HCT116 (cell line): ENCODE measurements at places on chromosomes 3 and 15. TPM values are rescaled to one million over a fixed set of nuclear protein-coding genes. Genes with fewer than 3 reads are reported as not detected.

Gene SLC22A13
- total RNA-seq = 0.47 TPM

Gene LIPC
- not detected for total RNA-seq

GRCh38 chr15:78923015-78923414 is 21.8 kb downstream of the CTSH start:
- DNase-seq = no peak

GRCh38 chr15:36635681-36636080 is 56.3 kb downstream of the CDIN1 start:
- no peak for DNase-seq

GRCh38 chr15:80673561-80674244 is 21.4 kb upstream of the ABHD17C start:
- no peak for DNase-seq

DNA sequence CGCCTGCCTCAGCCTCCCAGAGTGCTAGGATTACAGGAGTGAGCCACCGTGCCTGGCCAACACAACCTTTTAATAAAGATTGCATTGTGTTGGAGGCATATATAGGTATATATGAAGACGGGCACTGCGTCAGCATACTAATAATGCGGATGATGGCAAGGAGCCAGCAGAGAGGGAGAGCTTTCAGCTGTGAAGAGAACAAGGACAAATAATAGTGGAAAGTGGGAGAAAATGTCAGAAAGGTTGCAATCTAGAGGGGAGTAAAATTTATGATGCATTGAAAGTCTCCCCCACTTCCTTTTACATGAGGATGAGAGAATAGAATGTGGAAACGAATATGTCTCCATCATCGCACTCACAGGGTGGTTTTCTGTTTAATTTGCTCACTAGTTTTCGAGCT is 170.5 kb upstream of the TBL1XR1 start:
- DNase-seq = no peak

DNA sequence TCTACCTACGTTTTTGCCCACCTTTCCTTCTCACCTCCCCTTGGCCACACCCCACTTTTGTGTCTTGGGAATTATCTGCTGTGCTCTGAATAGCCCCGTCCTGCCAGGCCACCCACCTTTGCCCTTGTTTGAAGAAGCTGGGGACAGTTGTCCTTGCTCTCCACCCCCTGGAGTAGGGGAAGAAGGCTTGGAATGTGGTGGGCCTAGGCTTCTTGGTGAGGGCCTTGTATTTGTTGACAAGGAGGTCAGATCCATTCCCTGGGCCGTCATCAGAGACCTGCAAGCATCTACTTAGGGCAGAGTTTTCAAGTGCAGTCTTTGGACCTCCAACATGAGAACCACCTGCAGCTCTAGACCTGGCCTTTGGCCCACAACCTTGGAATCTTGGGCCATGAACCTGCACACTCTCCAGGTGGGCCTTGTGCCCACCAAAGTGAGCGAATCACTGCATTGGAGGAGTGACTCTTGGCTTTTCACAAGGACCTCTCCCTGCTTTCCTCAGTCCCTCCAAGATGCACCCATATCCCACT is 160.6 kb downstream of the APBA2 start:
- no peak for DNase-seq

DNA sequence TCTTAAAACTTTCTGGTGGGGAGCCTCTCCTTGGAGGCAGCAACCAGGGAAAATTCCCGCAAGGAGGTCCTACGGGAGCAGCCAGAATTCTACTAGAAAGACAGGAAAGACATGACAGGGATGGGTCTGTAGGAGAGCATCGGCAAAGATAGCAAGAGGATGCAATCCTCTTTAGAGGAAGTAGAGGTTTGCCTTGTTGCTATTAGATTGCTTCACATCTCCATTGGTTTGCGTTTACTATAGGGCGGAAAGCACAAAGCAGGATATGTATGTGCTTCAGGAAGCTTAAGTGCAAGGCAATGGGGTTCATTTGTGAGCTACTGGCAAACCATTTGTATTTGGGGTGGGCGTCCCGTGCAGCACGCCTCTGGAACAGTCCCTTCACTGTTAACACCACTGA is 193.0 kb downstream of the RORA start:
- DNase-seq = no peak

Gene ZNF620
- 10.2 TPM for total RNA-seq

DNA sequence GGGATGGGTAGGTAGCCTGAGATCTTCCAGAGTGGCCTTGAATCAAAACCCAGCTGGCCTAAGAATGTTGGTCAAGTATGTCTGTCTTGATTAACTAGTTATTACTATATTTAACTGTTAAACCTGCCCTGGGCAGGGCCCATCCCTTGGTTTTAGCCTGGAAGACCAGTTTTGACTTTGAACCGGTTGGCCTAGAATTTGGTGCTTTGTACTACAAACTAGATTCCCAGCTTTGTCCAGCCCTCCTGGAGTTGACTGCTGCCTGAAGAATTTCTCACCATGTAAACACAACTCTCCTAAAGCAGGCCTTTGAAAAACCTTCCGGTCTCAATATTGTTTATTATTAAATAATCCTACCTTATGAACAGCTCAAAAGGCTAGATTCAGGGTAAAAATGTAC is 16.0 kb downstream of the C15orf62 start:
- no peak for DNase-seq

Gene PRR23E
- not detected for total RNA-seq

Gene VIPR1
- 9.6 TPM for total RNA-seq

Gene SAMMSON
- not detected for total RNA-seq

Gene HTR3E
- not detected for total RNA-seq

DNA sequence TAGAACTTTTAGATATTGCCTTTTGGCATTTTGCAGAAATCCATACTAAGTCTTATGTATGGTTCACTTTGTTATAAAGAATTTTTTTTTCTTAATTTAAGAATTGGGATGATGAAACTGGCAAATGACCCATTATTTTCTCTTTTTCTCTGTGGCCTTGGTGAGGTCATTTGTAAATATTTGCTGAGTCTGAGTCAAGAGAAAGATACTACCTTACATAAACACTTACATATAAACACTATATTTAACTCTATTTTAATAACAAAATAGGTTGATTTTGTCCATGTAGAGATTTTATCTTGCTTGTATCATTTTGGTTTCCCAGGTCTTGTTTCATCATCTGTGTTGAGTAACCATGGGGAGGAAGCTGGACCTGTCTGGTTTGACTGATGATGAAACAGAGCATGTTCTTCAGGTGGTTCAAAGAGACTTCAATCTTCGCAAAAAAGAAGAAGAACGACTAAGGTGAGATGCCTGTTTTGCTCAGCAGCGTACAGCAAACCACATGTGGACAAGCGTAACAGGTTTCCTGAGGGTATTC is 91.1 kb downstream of the MYRIP start:
- no peak for DNase-seq

DNA sequence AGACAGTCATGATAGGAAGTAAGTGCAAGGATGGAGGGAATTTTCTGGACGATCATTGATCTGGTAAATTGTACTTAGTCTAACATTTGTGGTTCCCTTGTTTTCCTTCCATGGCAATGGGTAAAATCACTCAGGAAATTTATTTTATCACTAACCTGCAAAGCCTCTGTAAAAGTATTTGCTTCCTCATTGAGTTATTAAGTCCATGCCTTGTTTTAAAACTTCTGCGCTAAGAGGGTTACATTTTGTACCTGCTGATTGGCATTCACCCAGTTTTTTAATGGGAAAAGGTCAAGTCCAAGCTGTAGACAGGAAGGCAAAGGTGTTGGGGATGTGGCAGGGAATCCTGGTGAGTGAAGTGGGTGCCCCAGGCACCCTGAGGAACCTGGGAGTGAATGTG is 146.2 kb upstream of the NR2F2 start:
- DNase-seq = no peak

Gene NANOGP8
- total RNA-seq = not detected

- no peak for DNase-seq
Measured at GRCh38 chr3:5767304-5767703, 579.8 kb downstream of the EDEM1 start.

Gene BNC1
- total RNA-seq = not detected

Gene NAA80
- total RNA-seq = 21.3 TPM

DNA sequence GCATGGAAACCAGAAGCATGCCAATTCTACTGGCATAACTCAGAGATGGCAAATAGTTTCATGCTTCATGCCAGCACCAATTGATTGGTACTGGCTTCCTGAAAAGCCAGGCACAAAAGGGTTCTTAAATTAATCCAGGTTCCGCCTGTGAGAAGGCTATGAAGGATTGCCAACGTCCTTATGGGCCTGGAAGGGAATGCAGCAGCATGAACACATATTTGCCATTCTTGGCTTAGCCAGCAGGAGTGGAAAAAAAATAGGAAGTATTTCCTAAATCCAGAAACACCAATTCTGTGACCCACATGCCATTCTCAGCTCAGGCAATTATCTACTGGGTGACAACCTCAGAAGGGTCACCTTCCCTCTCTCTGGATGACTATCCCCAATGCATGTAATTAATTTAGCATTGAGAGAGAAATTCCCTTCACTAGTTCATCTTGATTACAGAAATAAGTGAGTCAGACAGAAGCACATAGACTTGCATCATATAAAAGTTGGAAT is 36.0 kb downstream of the ADAMTS9 start:
- no peak for DNase-seq

Gene MNS1
- 1.9 TPM for total RNA-seq

DNA sequence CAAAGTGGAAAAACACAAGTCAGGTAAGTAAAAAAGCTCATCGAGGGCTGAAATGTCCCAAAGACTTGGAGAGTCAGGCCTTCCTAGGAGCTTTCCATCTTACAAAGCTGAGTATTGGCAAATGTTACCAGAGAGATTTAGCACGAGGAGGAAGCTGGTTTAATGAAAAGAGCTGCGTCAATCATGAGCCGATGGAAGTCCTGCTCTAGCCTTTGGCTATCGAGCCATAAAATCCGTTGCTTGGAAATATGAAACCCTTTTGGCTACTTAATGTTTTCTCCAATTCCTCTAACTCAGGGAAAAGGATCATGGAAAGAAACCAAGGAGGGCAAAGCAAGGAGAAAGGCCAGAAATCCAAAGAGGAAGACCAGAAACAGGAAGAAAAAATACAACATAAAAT is 1074.6 kb downstream of the FHIT start:
- DNase-seq = no peak

GRCh38 chr15:63093486-63094205 is 28.0 kb upstream of the LACTB start:
- peak; percentile 65 for DNase-seq

Gene CCR9
- not detected for total RNA-seq

DNA sequence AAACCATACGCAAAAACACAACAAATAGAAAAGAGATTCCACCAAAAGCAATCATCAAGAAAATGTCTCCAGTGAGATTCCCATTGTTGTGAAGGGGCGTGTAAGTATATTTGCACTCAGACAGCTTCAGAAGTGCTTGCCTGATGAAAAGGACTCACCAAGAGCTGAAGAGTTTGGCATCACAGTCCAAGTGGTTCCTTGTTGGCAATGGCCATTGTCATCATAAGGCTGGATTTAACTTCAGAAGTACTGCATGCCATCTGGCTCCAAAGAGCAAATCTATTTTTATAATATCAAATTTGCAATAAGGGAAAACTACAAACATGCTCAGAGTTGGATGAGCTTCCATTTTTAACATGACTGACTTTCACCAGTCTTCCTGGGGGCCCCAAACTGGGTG is 505.3 kb upstream of the NR2F2 start:
- no peak for DNase-seq

Gene SLC25A26
- 23.8 TPM for total RNA-seq

- no peak for DNase-seq
Measured at GRCh38 chr3:194166682-194167479, 30.9 kb downstream of the HES1 start.

Gene ATP8B4
- total RNA-seq = 0.25 TPM

GRCh38 chr3:105284876-105285275 is 81.8 kb upstream of the ALCAM start:
- DNase-seq = no peak

GRCh38 chr3:58868097-58868779 is 181.6 kb downstream of the CFAP20DC start:
- no peak for DNase-seq

GRCh38 chr3:50415816-50416215 is 56.5 kb upstream of the TMEM115 start:
- DNase-seq = no peak

DNA sequence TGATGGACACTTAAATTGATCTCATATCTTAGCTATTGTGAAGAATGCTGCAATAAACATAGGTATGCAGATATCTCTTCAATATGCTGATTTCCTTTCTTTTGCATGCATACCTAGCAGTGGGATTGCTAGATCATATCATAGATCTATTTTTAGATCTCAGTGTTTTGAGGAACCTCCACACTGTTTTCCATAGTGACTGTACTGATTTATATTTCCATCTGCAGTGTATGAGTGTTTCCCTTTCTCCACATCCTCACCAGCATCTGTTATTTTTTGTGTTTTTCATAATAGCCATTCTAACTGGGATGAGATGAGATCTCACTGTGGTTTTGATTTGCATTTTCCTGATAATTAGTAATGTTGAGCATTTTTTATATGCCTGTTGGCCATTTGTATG is 17.1 kb upstream of the RASA2 start:
- no peak for DNase-seq

- no peak for DNase-seq
Measured at GRCh38 chr15:92885224-92886041, 14.7 kb upstream of the CHD2 start.

DNA sequence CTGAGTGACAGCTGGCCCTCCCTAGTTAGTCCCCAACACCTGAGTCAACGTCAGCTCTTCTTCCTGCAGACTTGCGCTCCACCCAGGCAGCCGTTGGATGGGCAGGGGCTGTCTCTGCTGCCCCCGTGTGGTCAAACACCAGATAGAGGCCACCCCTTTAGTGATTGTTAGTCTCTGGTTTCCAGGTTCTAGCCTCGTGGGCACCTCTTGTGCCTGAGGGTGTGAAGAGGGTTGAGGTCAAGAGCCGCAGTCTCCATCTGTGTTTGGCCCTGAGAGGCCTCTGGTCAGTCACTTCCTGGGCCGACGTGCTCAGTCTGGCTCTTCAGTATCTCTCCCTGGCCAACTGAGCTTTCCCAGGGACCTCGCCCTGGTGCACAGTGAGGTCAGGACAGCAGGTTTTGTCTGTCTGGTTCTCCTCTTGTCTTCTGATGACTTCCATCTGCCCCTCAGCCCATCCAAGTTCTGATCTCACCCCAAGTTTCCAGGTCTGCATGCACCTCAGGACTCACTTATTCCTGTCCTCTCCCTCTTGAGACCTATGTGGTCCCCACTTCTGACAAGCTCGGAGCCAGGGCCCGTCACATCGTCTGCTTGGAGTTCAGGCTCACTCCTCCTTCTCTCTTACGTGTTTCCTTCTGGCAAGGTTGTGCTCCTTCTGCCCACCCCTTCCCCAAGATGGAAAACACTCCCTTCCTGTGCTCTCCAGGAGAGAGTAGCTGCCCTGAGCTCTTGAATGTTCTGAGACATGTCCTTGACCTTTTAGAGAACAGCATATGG is 20.9 kb downstream of the CD276 start:
- no peak for DNase-seq

- no peak for DNase-seq
Measured at GRCh38 chr3:62708638-62709373, 166.4 kb downstream of the CADPS start.

DNA sequence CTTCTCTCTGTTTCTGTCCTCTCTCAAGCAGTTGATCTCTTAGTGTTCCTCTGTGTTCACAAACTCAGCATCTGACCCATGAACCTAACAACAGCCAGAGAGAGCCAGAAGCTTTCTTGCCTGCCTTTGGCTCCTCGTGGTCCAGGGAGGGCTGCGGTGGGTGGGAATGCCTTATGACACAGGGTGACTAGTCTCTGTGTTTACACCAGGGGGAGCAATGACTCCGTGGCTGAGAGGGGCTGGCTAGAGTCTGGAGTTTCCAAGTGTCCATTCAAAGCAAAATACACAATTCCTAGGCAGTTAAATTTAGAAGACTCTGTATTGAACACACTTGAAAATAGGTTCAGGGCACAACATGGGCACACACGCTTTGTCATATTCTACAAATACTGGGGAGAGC is 370.0 kb upstream of the FRG2C start:
- DNase-seq = no peak

- DNase-seq = no peak
Measured at GRCh38 chr15:66149871-66150270, 103.7 kb downstream of the MEGF11 start.
